Putamen (tissue), 1 donor: ENCODE measurements at places on chromosomes 6 and 20.

DNA sequence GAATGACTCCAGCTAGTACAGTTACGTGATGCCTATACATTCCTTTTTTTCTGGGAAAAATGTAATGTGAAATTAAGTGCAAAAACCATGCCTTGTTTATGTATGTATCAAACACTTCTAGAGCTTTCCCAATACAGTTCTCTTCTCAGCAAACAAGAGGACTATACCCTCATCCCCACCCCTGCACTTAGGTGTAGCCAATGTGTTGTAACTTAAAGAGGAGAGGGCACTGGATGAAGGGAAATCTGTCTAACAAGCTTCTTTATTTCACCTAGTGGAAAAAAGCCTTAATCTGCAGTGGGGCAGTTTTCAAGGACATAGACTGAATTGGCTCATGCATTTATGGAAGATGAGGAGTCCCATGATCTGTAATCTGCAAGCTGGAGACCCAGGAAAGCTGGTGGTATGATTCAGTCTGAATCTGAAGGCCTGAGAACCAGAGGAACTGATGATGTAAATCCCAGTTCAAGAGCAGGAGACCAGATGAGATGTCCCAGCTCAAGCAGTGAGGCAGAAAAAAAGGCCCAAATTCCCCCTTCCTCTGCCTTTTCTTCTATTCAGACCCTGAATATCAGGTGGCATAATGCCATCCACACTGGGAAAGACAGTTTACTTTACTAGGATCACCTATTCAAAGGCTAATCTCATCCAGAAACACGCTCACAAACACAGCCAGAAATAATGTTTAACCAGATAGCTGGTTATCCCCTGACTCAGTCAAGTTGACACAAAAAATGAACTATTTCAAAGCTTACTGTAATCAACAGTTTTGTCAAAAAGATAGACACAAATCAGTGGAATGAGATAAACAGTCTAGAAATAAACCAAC lies 25.8 kb upstream of the SLC17A3 start:
- DNase-seq = no peak

DNA sequence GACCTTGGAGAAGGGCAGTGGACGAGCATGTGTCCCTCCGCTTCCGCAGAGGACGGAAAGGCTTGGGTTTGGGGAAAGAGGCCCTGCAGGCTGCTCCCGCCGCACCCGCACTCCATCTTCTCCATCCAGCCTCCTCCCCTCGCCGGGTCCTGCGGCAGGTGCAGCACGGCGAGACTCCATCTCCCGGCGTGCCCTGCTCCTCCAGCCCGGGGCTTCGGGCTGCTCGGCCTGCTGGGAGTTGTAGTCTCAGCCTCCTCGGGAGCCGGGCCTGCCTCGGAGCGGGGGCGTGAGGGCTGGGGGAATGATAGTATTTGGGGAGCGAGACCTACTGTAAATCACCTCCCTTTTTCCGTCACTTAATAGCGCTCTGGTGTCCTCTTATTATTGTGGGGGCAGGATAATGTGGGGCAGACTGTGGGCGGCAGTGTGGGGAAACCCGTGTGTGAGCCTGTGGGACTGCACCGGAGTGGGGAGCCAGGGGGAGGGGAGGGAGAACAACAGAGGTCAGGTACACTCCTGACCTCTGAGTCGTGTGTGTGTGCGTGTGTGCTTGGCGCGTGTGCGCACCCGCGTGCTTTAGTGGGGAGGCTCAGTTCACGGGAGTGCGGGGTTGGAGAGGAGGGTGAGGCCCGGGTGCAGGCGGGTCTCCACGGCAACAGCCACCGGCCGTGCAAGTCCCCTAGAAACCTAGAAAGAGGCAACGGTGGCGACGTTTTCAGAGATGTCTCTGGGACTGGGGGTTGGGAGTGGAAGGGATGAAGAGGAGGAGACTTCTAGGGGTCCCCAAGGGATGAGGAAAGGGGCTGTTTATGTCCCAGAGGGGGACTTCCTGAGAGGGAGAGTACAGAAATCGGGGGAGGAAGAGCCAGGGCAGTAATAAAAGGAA lies 4.1 kb downstream of the TTBK1 start:
- peak; percentile 86 for DNase-seq

DNA sequence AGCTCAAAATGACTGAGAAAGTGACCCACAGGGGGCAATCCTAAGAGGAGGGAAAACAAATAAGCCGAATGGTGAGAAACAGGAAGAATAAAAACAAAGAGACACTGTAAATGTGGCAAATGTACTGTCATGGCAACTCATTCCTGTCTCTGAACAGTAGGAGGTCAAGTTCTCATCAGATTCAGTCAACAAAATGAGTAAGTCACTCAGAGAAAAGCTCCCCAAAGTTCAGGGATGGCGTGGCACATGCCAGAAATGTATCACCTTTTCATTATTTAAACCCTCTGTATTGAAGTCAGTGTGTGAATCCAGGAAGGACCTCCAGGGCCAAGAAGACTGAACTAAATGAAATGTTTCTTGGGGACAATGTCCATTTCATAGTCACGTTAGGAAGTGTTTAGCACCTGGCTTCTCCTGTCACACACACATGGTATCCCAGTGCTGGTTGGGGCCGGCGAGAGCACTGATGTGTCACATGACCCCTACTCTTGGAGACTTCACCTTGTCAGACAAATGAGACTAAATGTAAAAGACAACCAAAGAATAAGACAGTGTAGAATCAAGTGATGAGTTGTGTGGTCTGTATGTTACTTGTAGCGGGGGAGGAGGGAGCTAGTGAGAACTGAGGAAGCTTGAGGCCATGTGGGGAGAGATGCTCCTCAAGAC lies 20.7 kb downstream of the CNR1 start:
- DNase-seq = no peak

DNA sequence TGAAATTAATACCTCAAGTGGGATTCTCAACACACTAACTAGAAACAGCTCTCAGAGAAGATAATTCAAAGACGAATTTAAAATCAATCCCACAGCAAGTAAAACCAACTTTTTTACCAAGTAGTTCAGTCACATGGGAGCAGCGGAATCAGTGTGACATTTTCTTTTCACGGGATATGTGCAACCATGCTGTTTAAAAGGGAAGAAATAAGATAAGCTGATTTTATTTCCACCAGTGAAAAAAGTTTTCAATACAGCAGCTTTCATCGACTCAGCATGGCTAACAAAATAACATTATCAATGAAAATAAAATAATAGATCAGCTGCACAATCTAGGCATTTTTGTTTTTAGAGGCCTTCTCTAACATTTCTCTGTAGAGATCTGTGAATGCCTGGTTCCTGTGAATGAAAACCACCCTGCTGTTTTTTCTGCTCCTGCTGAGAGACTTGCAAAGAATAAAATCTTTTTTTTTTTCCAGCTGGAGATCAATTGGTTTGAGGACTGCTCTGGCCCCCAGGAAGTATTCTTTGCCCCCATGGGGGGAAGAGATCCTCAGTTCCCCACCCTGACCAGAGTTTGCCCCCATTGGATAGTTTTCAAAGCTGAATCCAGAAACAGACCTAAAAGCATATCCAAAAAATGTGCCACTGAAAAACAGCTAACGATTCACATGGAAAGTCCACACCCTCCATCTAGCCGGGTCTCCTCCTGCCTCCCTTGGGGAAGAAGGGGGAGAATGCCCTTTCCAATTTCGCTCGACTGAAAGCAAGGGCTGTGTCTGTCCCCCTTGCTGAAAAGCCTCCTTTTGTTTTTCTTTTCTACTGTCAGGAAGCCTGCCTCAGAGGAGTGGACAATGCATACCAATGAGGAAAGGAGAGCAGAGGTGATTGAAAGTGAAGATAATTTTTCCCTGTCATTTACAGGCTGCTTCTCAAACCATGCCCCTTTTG lies 317.6 kb downstream of the PRKN start:
- no peak for DNase-seq

GRCh38 chr6:45419571-45420082 lies 41.9 kb upstream of the SUPT3H start:
- no peak for DNase-seq

DNA sequence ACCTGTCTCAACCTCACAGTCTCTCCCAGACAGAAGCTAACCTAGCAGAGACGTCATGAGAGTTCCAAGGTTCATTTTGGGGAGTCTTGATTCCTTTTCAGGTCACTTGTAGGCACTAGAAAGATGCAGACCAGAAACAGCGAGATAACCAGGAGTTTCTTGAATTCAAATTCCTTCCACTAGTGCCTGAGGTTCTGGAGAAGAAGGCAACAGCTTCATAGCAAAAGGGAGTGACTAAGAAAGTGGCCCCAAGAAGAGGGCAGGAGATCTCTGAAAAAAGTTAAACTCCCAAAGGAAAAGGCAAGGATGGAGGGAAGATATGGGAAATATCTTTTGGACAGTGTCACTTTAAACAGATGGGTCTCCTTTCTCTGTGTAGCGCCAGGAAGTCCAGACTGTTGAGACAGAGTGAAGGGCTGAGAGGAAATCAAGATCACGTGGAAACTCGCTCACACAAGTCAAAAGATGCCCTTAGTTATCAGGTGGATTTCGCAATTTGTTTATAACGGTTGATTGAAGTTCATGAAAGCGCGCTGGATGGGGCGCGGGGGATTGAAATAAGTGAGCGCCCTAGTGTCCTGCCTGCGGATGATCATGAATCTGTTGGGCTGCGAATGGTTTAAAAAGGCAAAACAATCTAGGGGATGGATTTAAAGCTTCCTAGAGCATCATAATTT lies 4.8 kb upstream of the PRSS16 start:
- DNase-seq = no peak

DNA sequence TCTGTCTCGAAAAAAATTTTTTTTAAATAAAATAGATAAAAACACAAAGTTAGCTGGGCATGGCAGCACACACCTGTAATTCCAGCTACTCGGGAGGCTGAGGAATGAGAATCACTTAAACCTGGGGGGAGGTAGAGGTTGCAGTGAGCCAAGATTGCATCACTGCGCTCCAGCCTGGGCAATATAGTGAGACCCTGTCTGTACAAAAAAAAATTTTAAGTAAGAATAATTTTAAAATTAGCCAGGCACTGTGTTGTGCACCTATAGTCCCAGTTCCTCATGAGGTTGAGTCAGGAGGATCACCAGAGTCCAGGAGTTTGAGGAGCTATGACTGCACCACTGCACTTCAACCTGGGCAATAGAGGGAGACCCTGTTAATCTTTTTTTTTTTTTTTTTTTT lies 149.2 kb upstream of the SHLD1 start:
- DNase-seq = no peak

DNA sequence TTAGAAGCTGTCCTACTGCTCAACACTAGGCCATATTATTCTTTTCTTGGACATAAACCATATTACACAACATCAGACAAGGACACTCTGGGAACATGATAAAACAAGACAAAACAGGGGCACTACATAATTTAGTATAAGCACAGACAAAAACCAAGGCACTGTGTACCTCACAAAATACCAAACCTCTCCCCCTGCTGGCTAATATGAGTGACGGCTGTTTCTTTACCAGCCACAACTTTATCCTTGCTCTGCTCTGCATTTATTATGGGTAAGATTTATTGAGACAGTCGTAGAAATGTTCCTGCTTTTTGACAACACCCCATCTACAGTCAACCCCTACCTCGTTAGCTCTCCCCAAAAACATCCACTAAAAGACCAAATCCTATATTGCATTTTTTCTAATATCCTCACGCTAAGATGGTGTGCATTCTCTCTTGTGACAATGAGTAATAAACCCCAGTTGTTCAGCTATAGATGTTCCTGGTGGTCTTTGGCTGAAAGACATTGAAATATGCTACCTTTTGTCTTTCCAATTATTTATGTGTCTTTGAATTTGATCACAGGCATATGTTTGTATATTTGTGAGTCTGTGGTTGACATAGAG lies 23.8 kb upstream of the POLR1H start:
- no peak for DNase-seq

DNA sequence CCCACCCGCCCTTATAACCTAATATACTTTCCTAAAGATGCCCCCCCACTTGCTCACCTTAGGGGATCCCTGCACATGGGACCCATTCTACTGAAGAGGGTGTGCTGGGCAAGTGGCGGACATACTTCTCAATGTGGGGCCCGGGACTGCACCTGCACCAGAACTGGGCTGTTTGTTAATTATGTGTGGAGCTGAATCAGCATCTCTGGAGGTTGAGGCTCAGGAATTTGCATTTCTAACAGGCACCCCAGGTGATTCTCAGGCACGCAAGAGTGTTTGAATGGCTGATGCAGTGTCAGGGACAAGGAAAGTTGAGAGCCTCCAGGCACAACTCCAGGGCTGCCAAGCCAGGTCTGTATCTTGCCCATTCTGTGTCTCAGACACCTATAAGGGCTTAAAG lies 8.9 kb upstream of the PTPRT start:
- no peak for DNase-seq

GRCh38 chr6:44228031-44228430 lies 4.6 kb downstream of the SLC29A1 start:
- no peak for DNase-seq

- DNase-seq = peak; percentile 45
Observed at GRCh38 chr20:12966468-12967085, 42.2 kb upstream of the SPTLC3 start.

DNA sequence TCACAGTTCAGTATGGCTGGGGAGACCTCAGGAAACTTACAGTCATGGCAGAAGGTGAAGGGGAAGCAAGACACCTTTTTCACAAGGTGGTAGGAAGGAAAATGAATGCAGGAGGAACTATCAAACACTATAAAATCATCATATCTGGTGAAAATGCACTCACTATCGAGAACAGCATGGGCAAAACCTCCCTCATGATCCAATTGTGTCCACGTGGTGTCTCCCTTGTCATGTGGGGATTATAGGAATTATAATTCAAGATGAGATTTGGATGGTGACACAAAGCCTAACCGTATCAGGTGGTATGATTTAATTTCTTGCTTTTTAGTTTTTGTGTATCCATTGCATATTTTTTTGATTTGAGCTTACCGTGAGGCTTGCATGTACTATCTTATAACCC lies 133.2 kb upstream of the SYNCRIP start:
- no peak for DNase-seq

GRCh38 chr20:8321001-8321400 lies 188.9 kb downstream of the PLCB1 start:
- DNase-seq = no peak

DNA sequence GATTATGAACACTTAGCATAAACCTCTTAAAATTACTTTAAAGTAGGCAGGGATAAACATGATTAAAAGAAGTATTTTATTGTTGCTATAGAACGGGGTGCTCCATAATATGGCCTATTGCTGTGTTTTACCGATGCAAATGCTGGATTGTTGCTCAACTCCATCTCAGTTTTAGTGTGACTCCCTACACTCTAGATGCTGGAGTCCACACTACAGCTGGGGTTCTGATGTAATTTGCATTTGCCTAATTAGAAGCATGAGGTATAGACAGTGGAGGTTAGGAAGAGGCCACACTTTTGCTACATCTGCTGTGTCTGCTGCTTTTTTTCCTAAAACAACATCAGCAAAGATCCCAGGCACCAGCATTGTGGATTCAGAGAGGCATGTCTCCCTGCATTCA lies 6.7 kb upstream of the HMGN3 start:
- DNase-seq = no peak

GRCh38 chr6:166738386-166739116 lies 111.5 kb upstream of the RPS6KA2 start:
- no peak for DNase-seq

GRCh38 chr20:44198872-44199271 lies 11.7 kb downstream of the OSER1 start:
- DNase-seq = no peak

DNA sequence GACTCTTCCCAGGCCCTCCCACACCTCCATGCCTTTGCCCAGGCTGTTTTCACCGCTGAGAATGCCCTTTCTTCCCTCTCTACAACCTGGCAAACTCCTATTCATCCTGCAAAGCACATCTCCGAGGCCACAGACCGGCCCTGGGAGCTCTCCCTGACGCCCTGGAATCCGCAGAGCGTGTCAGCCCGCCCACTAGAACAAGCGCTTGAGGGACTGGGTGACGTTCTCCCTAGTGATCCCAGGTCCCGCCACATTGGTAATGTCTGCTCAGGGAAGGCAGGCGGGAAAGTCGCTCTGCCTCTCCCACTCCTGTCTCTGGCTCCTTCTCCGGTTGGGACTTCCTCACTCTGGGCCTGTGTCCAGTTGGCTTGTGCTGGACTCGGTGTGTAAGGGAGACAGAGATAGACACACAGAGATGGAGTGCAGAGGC lies 61.6 kb downstream of the SRC start:
- no peak for DNase-seq
